Stimulated activated CD8-positive, alpha-beta memory T cell treated with anti-CD3 and anti-CD28 coated beads, Interleukin-15, amount 100 ng/mL, for 4 hours (primary cell): ENCODE measurements at places on chromosomes 16 and 17.

DNA sequence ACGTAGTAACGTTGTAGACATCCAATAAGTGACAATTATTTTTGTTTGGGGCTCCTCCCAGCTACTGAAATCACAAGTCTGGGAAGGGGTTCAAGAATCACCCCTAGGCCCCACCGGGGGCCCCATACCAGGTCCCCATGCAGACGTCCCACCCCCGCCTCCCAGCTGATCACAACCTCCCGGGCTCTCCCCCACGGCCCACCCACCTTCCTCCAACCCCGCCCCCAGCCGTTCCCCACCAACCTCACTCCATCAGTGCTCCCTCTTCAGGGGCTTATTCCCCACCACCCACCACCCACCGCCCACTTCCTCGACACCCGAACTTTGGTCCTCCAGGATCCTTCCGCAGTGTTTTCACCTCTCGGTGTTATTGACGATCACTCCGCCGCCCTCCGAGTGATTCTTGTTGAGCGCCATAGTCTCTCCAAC lies 240 bp downstream of the WBP2 start:
- DNase-seq: no peak

DNA sequence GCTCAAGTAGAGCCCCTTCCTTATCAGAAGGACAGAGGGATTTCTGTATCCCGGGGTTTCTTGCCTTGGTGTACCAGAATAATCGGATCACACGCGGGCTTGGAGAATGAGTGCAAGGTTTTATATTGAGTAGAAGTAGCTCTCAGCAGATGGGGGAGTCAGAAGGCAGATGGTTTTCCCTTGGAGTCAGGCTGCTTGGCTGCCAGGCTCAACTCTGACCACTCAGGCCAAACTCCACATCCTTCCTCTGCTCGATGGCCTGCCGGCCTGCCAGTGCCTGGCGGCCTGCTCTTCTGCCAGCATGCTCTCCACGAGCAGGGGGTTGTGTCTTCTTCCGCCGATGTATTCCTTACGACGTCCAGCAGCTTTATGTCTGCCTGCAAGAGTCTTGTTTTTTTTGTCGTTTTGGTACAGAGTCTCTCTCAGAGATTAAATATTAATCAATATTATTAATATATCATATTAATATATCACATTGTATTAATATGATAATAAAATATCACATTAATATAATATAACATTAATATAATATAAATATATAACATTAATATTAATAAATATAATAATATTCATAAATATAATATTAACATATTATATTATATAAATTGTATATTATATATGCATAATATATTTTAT lies 229.2 kb upstream of the WSCD1 start:
- no peak for DNase-seq

DNA sequence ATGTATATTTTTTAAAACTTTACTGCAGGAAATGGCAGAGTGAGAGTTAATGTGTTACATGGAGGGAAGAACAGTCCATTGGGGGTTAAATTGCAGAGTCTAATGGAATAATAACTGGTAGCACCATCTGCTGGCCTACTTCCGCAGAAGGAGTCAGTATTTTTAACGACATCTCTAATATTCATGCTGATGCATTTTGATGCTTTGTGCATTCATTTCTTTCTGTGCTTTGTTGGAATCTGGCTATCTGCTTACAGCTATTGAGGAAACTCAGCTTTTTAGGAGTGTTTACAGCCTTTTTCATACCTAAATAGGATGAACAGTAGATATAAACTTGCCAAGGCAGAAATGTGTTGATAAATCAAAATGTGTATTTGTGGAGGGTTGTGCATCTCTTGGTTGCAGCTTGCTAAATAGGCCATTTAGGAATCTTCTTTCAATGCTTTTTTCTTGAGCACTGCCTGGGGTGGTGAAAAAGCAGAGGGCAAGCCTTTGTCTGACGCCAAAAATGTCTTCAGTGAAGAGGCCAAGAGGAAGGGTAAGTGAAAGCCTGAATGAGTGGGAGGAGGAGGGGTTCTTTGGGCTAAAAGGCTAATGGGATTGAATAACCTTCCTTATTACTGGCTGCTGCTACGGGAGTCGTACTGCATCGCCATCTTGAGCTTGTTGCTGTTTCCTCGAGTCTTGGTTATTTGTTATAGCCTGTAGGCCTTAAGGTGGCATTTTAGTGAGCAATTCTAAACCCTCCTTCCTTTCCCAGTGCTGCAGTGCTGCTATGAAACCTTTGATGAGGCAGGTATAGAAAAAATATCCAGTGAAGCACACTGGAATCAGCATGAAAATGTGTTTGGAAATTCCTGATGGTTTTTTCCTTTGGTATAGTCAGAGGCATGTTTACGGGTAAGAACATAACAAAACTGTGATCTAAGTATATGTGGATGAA lies 153.3 kb downstream of the CHD9 start:
- no peak for DNase-seq

- DNase-seq: no peak
Measured at GRCh38 chr16:49462362-49462988, 88.9 kb downstream of the C16orf78 start.

DNA sequence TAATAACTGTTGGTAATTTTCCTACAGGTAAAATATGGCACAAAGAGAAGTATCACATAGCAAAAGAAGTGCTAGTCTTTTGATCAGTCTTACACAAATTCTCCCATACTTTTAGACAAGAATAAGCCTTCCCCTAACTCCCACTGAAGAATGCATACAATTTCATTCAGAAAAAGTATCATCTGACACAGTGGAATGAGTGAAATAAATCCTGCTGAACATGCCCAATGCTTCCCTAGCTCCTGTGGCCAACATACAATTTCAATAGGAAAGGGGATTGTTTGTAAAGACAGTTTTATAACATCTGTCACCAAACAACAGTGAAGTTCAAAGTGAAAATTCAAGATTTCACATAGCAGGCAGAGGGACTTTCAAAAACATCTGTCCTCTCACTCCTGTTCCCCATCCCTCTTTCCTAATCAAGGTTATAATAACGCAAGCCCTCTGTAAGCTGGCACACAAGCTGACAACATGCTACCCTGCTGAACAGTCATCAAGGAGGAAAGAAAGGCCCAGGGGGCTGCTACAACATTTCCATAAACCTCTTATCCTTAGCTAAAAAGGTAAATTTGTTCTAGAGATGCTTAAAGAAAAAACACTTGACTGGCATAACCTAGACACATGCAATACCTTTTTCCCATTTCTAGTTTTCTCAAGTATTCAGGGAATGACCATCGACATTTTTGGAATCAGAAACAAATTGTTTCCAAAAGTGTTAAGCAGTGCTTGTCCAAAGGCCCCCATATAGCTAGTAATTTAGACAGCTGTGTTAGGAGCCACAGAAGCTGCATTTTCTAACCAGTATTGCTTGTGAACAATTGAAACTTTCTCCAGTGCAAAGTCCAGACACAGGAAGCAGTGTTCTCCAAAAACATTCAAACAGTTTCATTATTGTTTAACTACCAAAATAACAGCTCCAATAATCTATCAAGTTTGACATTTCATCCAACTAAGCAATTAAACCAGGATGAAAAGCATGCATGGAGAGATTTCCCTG lies 11.5 kb upstream of the RFFL start:
- no peak for DNase-seq
